Stomach (tissue), 19 donors: ENCODE measurements at places on chromosomes 13 and 19. TPM values are rescaled to one million over a fixed set of nuclear protein-coding genes. Genes with fewer than 3 reads are reported as not detected.

DNA sequence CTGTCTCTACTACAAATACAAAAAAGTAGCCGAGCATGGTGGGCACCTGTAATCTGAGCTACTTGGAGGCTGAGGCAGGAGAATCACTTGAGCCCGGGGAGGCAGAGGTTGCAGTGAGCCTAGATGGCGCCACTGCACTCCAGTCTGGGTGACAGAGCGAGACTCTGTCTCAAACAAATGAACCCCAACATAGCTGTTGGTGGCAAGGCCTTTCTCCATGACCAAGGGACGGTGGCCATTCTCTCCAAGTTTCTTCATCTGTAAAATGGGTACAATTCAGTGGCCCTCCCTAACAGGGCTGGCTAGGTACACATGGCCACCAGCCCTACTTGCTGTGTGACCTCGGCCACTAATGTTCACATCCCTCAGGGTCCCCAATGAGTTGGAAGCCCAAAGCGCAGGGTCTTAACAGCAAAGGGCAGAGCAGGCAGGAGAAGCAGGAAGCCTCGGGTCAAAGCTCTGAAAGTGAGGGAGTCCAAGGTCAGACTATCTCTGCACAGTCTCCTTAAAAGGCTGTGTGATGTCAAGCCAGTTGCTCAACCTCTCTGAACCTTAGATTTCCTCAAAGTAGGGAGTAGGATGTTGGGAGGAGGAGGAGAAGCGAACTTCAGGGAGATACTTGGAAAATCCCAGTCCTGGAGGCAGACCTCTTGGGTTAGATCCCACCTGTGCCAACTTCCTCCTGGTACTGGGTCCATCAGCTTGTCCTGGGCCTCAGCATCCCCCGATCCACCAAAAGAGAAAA is 2.7 kb downstream of the JUND start:
- peaks cover 71% of the 10 kb centered on the region for H3K4me1 ChIP-seq
- peak; percentile 72 for DNase-seq
- peak overlapping the region; percentile 98 for H3K4me3 ChIP-seq
- peaks cover 8% of the 10 kb centered on the region for H3K36me3 ChIP-seq
- H3K27me3 ChIP-seq = no peaks in the 10 kb centered on the region

DNA sequence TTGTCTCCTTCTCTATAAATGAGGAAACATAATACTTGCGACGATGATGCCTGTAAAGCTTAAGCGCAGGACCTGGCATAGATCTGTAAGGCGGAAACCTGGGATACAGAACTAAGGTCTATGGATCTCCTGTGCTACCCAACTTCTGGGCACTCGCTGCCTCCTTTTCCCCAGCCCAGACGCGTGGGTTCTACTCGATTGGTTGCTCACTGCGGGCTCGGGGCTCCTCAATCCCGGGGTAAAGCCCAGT is 615 bp upstream of the PSMC4 start:
- no peaks in the 10 kb centered on the region for H3K27me3 ChIP-seq
- H3K4me1 ChIP-seq = peaks cover 41% of the 10 kb centered on the region
- DNase-seq = no peak
- H3K4me3 ChIP-seq = peak overlapping the region; percentile 84
- H3K27ac ChIP-seq = peak overlapping the region; percentile 97
- H3K36me3 ChIP-seq = peaks cover 33% of the 10 kb centered on the region

GRCh38 chr19:31863122-31863521 is 482.3 kb upstream of the ZNF507 start:
- no peak overlapping the region for H3K27ac ChIP-seq
- H3K4me1 ChIP-seq = no peaks in the 10 kb centered on the region
- no peak for DNase-seq
- no peak overlapping the region for H3K4me3 ChIP-seq

- peaks cover 12% of the 10 kb centered on the region for H3K27me3 ChIP-seq
- H3K4me3 ChIP-seq = no peak overlapping the region
- no peak overlapping the region for H3K27ac ChIP-seq
- peaks cover 12% of the 10 kb centered on the region for H3K4me1 ChIP-seq
Measured at GRCh38 chr19:17615889-17616685, 60.6 kb downstream of the COLGALT1 start.

DNA sequence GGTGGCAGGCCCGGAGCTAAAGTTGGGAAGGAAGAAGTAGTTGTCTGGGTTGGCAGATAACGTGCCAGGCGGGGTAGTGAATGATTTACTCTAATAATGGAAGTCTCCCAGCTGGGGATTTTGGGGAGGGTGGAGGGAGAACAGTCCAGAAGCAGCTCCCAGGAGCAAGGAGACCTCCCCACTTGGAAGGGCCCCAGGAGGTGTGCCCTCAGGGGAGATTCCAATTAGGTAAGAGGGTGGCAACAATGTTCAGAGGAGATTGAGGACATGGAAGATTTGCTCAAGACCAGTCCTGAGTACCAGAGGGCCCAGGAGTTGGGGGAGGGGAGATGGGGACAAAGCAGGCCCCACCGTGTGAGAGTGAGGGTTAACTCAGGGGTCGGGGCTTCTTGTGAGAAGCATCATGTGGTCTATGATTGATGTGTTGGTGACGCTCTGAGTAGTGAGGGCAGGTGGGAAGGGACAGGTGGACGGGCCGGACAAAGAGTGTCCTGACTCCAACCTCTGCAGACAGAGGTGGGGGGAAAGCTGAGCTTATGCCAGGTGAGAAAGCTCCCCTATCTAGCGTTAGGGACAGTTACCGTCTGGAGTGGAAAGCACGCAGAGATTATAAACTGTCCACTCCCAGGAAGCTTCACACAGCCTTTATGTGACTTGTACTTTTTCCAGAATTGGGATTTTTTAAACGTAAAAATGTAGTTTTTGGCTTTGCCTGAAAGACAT is 3.5 kb downstream of the SPINT2 start:
- peaks cover 89% of the 10 kb centered on the region for H3K4me1 ChIP-seq
- H3K27me3 ChIP-seq = no peaks in the 10 kb centered on the region
- no peak overlapping the region for H3K4me3 ChIP-seq
- H3K36me3 ChIP-seq = no peaks in the 10 kb centered on the region

GRCh38 chr13:49373716-49374115 is 70.1 kb downstream of the CAB39L start:
- H3K27me3 ChIP-seq = no peaks in the 10 kb centered on the region
- no peak for DNase-seq
- peaks cover 48% of the 10 kb centered on the region for H3K4me1 ChIP-seq
- no peak overlapping the region for H3K27ac ChIP-seq
- H3K4me3 ChIP-seq = no peak overlapping the region

Gene CEACAM16
- total RNA-seq = not detected

Gene ZNF223
- total RNA-seq = 8.0 TPM

Gene GPR183
- total RNA-seq = 0.58 TPM
